ENCODE measurements at places on chromosomes 13 and 19.

DNA sequence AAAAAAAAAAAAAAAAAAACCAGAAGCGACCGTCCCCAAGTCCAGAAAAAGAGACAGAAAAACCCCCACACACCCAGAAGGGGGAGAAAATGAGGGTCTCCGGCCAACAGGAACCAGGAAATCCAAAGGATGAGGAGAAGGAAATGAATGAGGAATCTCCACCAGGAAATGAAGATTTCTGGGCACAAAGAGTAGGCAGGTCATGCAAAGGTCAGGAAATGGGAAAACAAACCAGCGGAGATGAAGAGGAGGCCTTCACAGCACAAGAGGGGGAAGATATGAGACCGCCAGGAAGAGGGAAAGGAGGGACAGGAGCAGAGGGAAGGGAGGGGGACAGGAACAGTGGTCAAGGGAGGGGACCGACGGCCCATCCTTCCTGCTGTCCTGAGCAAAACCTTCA, 5.8 kb downstream of the TEAD2 start:
- DNase-seq: no peak

GRCh38 chr13:58472483-58472882, 840.9 kb downstream of the PCDH17 start:
- no peak for DNase-seq

DNA sequence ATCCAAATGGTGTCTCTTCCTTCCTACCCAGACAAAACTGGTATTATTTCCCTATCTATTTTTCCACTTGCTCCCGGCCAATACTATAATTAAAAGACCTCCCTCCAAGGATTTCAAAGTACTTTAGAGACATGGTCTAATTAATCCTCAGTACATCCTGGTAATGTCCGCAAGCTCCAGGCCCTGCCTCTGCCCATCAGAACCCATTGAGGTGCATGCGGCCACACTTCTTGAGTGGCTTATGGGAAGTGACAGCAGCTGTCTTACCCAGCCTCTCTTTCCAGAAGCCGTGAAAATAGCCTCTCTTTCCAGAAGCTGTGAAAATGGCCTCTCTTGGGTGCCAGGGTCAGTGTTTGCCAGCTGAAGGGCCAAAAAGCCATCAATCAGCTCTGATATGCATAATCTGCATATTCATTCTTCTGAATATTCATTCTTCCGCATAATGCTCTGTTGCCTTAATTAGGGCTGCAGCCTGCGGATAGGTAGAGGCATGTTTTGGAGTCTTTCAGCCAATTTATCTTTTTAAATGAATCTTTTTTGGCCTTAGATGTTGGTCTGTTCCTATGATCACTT, 148.4 kb upstream of the TMTC4 start:
- no peak for DNase-seq

- DNase-seq: no peak
Measured at GRCh38 chr13:51581148-51581820, 3.0 kb upstream of the WDFY2 start.

GRCh38 chr13:41306271-41307145, 4.6 kb upstream of the NAA16 start:
- no peak for DNase-seq

DNA sequence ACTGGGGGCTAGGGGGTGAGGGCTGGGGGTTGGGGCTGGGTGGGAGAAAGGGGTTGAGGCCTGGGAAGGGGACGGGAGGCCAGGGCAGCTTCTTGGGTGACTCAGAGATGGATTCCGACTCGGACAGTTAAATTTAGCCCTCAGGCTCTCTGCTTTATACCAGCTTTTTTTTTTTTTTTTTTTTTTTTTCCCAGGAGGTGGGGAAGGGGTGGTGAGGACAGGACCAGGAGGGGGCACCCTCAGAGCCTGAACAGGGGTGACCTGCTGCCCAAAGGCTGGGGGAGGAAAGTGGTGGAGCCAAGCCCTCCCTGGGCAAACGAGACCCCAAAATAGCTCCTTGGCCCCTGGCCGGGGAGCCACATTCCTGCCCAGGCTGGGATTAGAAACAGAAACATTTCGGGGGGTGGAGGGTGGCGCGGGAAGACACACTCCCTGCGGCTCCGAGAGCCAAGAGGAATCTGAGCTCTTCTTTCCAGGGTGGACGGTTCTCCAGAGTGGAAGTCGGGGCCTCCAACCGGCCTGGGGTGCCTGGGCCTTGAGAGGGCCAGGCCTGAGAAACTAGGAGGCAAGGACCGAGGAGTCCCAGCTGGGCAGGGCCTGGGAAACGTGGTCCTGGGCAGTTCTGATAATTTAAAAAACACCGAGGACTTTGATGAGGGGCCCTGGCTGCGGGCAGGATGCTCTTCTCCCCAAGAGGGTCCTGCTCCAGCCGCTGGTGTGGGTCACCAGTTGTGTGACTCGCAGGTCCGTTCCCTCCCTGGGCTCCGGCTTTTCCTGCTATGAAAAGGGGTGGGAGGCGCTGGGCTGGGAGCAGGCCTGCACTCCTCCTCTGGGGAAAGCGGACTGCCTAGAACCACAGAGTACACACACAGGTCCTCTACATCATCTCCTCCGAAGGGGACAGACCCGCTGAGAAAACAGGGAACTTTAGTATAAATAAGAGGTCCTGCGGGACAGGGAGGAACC, 813 bp upstream of the DMPK start:
- DNase-seq: no peak

DNA sequence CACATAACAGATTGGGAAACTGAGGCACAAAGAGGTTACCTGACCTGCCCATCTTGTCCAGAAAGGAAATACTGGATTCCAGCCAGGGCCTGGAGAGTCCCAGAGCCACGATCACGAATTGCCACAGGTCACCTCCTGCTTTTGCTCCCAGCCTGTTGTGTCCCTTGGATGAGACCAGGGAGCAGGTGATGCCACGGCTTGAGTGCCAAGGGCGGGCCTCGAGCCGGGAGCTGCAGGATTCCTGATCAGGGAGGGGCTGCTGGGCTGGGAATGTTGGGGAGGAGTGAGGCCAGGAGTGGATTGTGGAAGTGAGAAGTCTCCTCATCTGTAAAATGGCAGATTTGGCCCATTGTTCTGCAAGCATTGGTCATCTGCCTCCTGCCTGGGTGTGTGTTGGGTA, 29.4 kb downstream of the DNM2 start:
- no peak for DNase-seq

- no peak for DNase-seq
Measured at GRCh38 chr19:53991224-53992113, at the start of gene CACNG6. TSS of gene CACNG6 (plus strand) at chr19:53991637. CDS start at chr19:53992878, 1,241 bp downstream.

- DNase-seq: no peak
Measured at GRCh38 chr13:45004096-45004495, 14.8 kb downstream of the GPALPP1 start.

DNA sequence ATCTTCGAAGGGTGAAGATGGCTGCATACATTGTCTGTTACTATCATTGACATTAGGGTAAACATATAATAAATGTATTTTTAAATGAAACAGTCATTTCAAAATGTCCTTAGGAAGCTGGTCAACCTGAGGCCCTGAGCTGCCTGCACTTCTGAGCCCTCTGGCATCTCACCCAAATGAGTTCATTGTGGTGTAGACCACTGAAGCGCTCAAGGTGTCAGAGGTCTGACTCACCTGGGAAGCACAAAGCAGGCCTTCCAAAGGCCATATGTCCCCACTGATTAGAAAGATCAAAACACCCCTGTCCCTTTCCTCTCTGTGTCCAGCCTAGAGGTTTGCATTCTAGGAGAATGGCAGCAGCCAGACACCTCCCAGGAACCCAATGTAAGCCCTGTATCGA, 59.6 kb downstream of the COL4A2 start:
- no peak for DNase-seq

DNA sequence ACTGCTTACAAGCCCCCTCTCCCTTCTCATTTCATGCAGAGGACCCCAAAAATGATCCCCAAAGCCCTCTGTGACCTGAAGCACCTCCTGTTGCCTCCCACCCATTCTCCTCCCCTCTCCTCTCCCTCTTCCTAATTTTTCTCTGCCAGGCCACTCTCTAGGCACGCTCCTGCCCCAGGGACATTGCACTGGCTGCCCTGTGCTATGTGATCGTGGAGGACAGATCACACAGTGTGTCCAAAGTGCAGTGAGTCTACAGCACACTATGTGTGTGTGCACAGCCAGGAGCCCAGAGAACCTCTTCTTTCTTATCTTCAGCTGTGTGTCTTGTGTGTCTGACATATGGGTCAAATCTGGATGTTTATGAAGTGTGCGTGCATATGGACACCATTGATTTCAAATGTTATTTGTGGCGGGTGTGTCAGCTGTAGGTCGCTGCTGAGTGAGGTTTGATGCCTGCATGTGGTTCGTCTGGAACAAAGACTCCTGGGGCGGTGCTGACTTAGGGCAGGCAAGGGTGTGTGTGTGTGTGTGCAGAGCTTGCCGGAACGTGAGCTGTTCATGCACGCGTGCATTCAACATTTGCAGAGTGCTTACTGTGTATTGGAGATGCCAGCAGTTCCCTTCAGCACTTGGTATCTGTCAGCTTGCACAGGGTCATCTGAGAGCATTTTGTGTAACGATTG, 2.1 kb upstream of the KLHL26 start:
- no peak for DNase-seq

DNA sequence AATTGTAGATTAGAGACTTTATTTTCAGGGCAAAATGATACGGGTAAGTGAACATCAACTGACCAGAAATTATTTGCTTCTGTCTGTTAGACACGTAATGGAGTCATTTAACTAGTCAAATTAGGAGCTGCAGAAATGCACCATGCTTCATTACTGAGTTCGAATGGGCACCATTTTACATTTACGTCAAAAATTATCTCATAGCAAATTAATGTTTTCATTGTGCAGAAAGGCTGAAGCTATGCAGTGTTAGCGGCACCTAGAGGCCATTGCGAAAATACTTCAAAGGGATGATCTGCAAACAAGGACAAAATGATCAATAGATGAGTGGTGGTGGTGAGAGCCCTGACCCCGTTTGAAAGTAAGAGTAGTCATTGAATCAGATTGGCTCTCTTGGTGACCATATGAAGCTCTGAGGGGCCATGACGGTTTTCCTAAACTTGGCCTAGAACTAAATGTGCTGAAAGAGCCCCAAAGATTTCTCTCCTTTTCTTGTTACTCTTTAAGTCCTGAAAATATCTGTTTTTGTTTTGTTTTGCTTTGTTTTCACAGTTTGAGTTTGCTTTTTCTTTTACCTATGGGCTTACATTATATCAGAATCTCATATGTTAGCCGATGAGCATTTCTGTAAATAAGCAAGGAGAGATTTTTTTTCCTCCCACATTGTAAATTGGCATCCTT, 277.9 kb downstream of the ZNF536 start:
- DNase-seq: no peak

Data from GF-D8 (cell line).